ENCODE measurements at places on chromosomes 13 and 19.

DNA sequence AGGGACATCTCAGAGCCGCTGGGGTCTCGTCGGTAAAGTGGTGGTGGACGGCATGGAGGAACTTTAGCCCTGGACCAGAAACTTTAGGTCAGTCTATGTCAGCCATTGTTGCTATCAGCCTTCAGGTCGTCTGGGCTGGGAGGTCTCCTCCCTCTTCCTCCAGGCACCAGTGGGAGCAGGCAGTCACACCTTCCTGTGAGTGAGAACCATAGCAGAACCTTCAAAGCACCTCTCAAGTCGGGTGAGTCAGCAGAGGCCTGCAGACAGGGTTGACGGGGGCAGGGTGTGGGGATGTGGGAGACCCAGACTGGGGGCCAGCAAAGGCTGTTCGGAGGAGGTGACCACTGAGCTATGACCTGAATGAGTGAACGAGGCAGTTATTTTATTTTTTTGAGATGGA lies 15.4 kb upstream of the SBNO2 start:
- peak; percentile 66 for DNase-seq

DNA sequence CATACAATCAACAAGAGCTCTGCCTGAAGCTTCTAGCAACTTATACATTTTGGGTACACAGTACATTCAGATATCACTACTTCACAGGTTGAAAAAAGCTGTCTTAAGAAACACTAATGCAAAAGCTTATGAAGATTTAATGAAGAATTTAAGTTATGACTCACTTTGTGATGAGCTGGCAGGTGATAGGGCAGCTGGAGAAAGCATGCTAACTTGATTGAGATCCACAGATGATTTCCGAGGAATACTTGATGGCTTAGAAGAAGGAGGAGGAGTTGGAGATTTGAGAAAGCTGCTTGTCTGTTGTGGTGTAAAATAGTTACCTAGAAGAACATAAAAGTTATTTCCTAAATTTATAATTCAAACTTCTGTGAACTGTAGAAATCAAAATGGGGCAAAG lies 23.3 kb downstream of the EXOSC8 start:
- no peak for DNase-seq

GRCh38 chr13:49279885-49280284 lies 32.2 kb downstream of the CDADC1 start:
- no peak for DNase-seq

GRCh38 chr13:93818345-93818744 lies 591.7 kb downstream of the GPC6 start:
- DNase-seq = no peak

- DNase-seq = no peak
These were observed 40.5 kb downstream of the RAP2A start for GRCh38 chr13:97474349-97474980.

- DNase-seq = no peak
These were observed 375.7 kb downstream of the TDRD3 start for GRCh38 chr13:60772726-60773125.

GRCh38 chr13:19713186-19713965 lies 69.4 kb downstream of the PSPC1 start:
- DNase-seq = peak; percentile 78

DNA sequence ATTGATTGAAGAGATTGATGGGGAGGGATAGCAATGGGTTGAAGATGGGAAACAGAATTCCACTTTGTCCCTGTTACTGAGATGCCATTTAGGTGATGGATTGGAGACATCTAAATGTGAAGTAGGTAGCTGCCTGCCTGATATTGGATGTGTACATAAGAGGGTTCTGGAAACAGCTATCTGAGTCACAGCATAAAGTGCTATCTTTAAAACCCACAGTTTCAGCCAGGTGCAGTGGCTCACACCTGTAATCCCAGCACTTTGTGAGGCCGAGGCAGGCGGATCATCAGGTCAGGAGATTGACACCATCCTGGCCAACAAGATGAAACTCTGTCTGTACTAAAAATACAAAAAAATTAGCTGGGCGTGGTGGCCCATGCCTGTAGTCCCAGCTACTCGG lies 72.6 kb downstream of the DNAJC3 start:
- no peak for DNase-seq

DNA sequence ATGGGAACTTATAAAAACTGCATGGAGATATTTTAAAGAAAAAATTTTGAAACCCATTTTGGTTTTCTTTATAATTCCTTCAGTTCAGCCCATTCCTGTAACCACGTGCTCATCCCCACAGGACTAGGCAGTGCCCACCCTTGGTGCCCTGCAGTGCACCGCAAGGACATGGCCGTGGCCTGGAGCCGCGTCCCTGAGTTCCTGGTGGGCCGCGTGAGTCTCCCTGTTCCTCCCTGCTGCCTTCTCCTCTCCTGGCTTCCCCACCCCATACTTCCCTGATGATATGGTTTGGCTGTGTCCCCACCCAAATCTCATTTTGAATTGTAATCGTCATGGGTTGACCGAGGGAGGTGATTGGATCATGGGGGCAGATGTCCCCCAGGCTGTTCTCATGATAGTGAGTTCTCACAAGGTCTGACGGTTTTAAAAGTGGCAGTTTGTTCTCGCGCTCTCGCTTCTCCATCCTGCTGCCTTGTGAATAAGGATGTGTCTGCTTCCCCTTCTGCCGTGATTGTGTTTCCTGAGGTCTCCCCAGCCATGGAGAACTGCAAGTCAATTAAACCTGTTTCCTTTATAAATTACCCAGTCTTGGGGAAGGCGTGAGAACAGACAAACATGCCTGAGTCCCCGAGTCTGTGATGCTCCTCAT lies 31.6 kb upstream of the TFDP1 start:
- no peak for DNase-seq

DNA sequence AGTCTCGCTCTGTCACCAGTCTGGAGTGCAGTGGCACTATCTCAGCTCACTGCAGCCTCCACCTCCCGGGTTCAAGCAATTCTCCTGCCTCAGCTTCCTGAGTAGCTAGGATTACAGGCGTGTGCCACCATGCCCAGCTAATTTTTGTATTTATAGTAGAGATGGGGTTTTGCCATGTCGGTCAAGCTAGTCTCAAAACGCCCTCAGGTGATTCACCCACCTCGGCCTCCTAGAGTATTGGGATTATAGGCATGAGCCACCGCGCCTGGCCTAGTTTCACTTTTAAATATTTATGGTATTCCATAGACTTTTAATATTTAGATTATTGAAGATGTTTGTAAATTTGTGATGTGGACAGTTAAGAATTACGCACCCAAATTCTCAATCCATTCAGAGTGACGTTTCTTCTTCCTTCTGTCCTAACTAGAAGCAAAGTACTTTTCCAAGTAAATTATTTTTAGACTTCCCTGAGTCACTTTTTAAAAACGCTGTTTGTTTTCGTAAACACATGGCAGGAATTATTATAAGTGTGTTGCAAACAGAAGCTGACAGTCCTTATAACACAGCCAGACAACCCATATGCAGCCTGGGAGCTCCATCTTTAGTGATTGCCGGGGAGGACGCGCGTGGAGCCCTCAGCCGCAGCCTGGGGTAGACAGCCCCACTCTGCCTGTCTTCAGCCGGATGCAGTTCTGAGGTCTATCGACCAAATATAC lies 131.7 kb downstream of the ATP11A start:
- no peak for DNase-seq

All from activated CD4-positive, alpha-beta T cell treated with anti-CD3 and anti-CD28 coated beads, Interleukin-2, Interleukin-6, amounts not matched to agents 100 ng/mL and 50 ng/mL, durations not matched to agents 16 hours and 8 hours (primary cell).